ENCODE measurements at places on chromosomes 12 and 14. TPM values are rescaled to one million over a fixed set of nuclear protein-coding genes. Genes with fewer than 3 reads are reported as not detected.

GRCh38 chr12:58645946-58646345 lies 274.4 kb downstream of the LRIG3 start:
- H3K27me3 ChIP-seq, result no peaks in the 10 kb centered on the region
- no peak for DNase-seq
- peaks cover 24% of the 10 kb centered on the region for H3K4me1 ChIP-seq
- H3K27ac ChIP-seq, result no peak overlapping the region
- no peaks in the 10 kb centered on the region for H3K36me3 ChIP-seq
- no peak overlapping the region for H3K4me3 ChIP-seq

DNA sequence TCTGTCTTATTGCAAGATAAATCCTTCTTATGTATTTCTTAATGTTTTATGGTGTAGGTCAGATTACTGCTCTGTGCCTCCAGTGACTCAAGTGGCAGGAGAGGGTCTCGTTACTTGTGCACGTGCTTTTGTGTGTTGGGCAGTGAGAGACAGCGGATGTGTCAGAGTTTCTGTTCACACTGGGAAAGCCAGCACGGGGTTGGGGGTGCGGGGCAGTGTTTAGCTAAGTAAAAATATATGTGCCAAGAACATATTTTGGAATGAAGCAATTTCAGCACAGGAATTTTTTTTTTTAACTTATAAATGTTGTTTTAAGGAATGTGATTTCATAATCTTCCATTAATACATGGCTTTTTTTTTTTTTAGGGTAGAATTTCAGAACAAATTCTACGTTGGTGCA lies 4.5 kb upstream of the DNAH10 start:
- H3K27me3 ChIP-seq, result no peaks in the 10 kb centered on the region
- peaks cover 12% of the 10 kb centered on the region for H3K4me1 ChIP-seq
- no peak overlapping the region for H3K27ac ChIP-seq
- peaks cover 12% of the 10 kb centered on the region for H3K36me3 ChIP-seq
- peak; percentile 67 for DNase-seq

DNA sequence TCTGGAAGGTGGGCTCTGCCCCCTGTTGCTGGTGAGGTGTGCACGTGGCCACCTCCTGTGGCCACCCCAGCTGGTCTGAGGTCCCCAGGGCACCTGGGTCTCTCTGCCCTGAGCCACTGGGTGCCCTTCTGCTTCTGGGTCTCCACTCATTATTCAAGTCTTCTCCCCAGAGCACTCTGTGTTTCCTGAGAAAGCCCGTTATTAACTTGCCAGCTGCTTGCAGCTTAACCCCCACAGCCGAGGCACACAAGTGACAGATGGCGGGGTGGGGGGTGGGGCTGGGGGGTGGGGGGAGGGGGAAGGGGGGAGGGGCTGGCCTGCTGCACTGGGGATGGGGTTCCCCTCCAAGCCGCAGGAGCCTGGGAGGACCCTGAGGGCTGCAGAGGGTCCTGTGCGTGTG lies 40.5 kb downstream of the FBRSL1 start:
- H3K27me3 ChIP-seq, result no peaks in the 10 kb centered on the region
- H3K4me3 ChIP-seq, result no peak overlapping the region
- no peaks in the 10 kb centered on the region for H3K4me1 ChIP-seq
- no peaks in the 10 kb centered on the region for H3K36me3 ChIP-seq
- H3K27ac ChIP-seq, result no peak overlapping the region
- no peak for DNase-seq

JDP2 gene
- total RNA-seq, result 81.8 TPM

- no peaks in the 10 kb centered on the region for H3K36me3 ChIP-seq
- no peak overlapping the region for H3K4me3 ChIP-seq
- no peak overlapping the region for H3K27ac ChIP-seq
- no peaks in the 10 kb centered on the region for H3K27me3 ChIP-seq
- no peak for DNase-seq
These were observed 114.0 kb upstream of the KRAS start for GRCh38 chr12:25364529-25365339.

DNA sequence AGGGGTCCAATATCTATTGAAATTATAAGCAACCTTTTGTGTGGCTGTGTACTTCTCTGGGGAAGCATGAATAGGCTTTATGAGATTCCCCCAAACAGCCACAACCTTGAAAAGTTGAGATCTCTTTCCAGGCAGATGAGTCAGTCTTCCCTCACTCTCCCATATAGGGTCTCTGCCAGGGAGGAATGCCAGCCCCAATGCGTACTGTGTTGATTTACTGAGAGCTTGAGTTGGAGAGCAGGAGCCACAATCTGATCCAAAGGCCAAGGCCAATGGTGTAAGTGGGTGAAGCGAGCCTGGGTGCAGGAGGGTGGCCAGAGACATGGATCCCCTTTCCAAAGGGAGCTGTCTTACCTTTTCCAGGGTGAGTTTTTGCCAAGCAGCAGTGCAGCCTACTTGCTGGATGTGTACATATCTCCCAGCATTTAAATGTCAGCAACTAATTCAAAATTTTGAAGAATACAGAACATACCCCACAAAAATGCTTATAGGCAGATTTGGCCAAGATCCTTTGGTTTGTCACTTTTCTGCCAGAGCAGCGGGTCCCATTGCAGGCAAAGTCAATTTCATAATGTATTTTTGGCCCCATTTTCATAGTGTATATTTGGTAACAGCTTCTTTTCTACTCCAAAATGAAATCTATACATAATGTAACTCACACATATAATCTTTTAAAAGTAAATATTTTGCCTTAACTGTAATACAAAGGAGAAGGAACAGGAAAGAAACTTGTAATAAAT lies 88.2 kb downstream of the TBC1D30 start:
- no peaks in the 10 kb centered on the region for H3K4me1 ChIP-seq
- no peak for DNase-seq
- H3K36me3 ChIP-seq, result no peaks in the 10 kb centered on the region
- no peaks in the 10 kb centered on the region for H3K27me3 ChIP-seq
- no peak overlapping the region for H3K4me3 ChIP-seq
- H3K27ac ChIP-seq, result no peak overlapping the region

DNA sequence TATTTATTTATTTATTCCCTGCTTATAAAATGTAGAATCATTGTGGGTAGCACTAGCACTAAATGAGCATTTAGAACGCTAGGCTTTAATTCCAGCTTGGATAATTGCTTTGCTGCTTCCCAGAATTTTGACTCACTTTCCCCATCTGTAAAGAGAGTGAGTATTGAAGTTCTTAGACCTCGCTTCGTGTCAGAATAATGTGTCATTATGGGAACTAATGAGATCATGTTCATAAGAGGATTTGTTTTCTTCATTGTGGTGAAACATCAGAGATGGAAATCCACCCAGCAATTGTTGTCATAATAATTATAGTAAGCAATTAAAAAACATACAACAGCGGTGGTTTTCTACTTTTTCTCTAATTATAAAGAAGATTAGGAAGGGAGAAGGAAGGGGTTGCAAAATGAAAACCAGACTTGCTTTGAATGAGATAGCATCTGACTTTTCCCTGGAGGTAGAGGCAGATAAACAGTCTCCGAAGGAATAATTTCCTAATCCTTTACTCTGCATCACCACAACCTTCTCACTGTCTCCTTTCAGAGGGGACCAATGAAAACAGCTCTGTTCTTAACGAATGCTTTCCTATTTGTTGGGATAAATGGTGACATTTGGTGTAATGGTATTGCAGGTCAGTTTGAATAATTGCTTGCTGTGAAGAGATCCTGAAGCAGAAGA lies 86.8 kb upstream of the ARHGAP5 start:
- H3K27ac ChIP-seq, result no peak overlapping the region
- no peak overlapping the region for H3K4me3 ChIP-seq
- H3K27me3 ChIP-seq, result no peaks in the 10 kb centered on the region
- DNase-seq, result no peak
- H3K36me3 ChIP-seq, result no peaks in the 10 kb centered on the region

DNA sequence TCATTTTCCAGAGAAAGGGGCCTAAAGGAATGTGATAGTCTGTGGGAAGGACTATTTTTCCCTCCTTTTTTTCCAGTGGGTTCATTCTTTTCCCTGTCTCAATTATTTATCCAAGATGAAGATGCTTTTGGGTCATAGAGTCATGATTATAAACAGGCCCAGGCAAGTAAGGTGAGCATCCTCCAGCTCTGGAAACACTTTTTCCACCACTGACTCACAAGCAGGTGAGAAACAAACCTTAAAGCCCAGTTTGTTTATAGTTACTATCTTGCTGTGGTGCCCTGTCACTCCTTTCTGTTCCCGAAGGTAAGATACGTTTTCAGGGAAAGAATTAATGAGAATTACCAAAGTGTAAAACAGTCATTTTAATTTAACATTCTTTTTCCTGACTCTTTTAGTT lies 107.7 kb upstream of the IFNG-AS1 start:
- no peak overlapping the region for H3K4me3 ChIP-seq
- H3K27ac ChIP-seq, result no peak overlapping the region
- no peaks in the 10 kb centered on the region for H3K36me3 ChIP-seq

DNA sequence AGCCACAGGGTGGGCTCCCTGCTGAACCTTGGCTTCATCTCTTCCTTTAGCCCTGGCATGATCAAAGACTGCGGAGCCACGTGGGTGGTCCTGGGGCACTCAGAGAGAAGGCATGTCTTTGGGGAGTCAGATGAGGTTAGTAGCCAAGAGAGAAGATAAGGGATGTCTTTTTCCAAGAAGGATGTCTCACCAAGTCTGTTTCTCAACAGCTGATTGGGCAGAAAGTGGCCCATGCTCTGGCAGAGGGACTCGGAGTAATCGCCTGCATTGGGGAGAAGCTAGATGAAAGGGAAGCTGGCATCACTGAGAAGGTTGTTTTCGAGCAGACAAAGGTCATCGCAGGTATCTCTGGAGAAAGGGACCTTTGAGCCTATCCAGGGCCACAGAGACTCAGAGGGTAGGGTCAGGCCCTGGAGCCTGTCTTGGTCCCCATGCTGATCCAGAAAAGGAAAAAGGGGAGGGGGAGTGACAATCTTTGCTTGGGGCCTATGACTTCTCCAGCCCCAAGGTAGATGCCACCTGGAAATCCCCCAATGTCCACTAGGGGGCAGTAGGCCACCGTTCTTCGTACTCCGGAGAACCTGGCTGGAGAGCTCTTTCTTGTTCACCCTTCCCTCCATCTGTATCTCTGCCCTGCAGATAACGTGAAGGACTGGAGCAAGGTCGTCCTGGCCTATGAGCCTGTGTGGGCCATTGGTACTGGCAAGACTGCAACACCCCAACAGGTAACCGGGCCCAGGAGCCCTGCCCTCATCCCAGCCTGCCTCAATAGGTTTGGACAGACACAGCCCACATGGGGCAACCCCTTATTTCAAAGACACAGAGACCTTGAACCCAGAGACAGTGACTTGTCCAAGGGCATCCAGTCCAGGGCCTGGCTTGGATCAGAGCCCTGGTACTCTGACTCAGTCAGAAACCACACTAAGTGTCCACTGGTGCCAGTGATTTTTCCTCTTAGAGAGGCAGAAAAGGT lies 2.0 kb downstream of the TPI1 start:
- H3K27ac ChIP-seq, result peak overlapping the region; percentile 98
- peaks cover 13% of the 10 kb centered on the region for H3K36me3 ChIP-seq
- H3K4me3 ChIP-seq, result peak overlapping the region; percentile 99

ALDH1L2 gene
- 21.1 TPM for total RNA-seq

RDH16 gene
- total RNA-seq, result 0.54 TPM

Data from thoracic aorta (tissue), 2 donors.